Left ventricle myocardium inferior (tissue), 1 donor: ENCODE measurements at places on chromosomes 4 and X. TPM values are rescaled to one million over a fixed set of nuclear protein-coding genes. Genes with fewer than 3 reads are reported as not detected.

- no peak for DNase-seq
Observed at GRCh38 chrX:153600032-153600373, 1.1 kb upstream of the CCNQ start.

GRCh38 chr4:126583509-126583908, 1049.2 kb upstream of the INTU start:
- no peak for DNase-seq

DNA sequence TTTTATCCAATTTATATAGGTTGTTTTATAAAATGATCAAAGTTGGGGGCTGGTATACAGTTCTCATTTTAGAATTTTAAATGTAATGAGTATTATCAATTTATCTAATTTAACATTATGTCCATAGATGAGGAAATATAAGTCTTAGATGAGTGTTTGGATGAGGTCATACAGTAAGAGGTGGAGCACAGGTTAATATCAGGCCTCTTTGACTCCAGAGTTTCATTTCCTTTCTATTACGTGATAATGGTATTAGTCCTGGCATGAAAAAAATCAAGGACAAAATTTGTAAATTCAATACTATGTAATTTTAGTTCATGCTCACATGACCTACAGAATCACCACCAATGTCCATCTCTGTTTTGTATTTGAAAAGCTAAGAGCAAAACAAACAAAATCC, 269.8 kb downstream of the FSTL5 start:
- DNase-seq: no peak

GRCh38 chr4:139801895-139802294, 136.3 kb downstream of the MGST2 start:
- no peak for DNase-seq

DNA sequence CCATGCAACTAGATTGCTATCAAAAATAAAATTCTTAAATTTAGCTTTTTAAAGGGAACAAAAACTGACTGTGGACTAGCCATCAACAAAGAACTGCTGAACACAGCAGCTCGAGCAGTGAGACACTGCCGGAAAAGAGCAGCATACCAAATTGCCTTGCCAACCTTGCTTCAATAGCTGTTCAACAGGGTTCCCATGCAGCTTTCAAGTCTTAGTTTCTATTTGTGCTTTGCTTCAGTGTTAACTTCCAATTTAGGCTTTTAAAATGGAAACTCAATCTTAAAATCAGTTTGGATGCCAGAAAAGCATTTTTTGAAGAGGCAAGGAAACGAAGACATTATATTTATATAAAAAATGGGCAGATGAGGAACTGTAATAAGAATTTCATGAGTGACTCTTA, 463.4 kb upstream of the MAGEB18 start:
- no peak for DNase-seq

- peak; percentile 20 for DNase-seq
Observed at GRCh38 chrX:13666836-13667235, 13.9 kb downstream of the TCEANC start.

- no peak for DNase-seq
Observed at GRCh38 chr4:69056150-69056549, 40.1 kb upstream of the UGT2B7 start.

GRCh38 chrX:45756557-45756956, 555.9 kb upstream of the DIPK2B start:
- no peak for DNase-seq

DNA sequence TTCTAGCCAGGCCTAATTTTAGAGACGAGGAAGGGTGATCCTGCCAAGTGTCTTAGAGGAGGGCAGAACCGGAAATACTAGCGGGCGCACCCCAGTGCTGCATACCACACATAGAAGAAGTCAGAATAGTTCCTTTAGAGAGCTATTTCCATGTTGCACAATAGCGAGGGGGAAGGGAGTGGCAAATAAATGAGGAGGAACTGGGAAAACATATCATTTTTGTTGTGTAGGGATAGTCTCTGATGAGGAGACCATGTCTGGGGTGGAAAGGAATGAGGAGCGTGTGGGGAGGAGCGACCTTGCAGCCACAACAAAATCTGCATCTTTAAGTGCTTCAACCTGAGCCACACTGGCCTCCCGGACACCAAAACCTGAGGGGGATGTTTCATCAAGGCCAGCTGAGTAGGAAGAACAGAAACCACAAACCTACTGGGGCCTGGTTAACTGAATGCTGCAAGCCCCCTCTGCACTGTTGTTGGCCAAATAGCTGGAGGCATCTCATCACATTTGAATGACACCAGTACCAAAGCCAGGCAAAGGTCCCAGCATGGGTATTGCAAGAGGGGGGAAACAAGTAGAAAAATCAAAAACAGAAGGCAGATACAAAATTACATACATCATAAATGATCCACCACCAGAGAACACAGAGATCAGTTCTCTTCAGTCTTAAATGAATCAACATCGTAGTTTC, 26.7 kb upstream of the C1QTNF7 start:
- DNase-seq: peak; percentile 47

DNA sequence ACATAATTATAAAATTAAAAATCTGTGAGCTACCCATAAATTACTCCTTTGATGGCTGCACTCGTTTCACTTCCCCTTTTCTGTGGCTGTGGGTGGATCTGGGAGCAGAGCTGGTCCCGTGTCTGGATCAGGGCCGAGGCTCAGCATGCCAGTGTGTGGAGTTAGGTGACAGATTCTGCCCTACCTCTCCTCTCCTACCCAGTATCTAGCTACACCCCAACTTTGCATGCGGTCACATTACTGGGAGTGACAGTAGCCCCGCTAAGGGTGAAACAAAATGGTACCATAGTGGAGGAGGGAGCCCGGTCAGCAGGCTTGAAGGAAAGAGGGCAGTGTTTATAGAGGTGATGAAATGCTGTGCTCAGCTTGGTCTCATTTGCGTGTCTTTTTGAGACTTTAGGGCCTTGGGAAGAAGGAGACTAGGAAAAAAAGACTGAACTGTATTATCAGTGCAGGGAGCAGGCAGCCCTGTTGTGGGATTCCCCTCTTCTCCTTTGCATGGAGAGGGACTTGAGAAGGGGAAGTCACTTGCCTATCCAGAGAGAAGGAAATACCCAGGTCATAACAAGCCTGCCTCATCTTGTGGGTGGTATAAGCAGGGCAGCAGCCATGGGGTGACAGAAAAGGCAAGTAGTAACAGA, 48.4 kb downstream of the ARHGAP10 start:
- peak; percentile 42 for DNase-seq

- DNase-seq: no peak
Observed at GRCh38 chr4:157934151-157934550, 238.7 kb downstream of the GASK1B start.

GRCh38 chrX:150084496-150085229, 146.4 kb upstream of the EOLA2 start:
- DNase-seq: no peak

DNA sequence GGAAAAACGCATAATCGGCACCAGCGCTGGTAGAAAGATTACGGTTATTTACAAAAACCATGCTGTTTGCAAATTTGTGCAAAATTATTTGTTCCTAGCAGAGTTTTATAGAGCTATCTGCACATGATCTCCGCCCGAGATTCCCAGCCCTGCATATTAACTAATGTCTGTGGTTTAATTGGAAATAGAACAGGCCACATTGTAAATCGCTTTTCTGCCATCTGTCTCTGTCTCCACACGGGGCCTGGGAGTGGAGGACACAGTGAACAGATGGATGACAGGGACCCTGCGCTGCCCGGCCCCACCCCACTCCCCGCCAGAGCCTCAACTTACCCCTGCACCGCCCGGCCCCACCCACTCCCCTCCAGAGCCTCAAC, 126.9 kb downstream of the FAM53A start:
- no peak for DNase-seq

DNA sequence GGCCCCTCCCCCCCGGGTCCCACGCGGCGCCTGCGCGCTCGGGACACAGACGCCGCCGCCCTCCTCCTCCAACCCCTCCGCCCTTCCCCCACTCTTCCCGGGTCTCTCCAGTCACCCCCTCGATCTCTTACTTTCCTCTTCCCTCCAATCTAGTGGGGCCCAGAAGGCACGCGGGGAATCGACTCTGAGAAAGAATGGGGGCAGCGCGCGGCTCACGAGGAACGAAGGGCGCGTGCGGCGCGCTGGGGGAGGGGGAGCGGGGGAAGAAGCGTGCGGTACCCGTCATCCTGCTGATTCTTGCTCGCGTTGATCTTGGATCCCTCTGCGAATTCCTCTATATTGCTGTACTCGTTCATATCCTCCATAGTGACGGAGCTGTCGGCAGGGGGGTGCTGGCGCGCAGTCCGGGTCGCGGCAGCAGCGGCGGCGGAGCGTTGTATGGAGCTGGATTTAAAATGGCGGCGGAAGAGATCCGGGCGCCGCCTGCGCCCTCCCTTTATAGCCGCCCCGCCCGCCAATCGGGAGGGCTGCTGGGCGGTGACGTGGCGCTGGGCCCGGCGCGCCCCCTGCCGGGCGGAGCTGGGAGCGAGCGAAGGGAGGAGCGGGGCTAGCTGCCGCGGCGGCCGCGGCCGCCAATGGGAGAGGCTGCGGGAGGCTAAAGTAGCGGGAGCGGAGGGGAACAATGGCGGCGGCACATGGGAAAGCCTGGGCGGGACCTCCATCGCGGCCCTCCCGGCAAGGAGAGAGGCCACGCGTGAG, 1.1 kb downstream of the HNRNPDL start:
- peak; percentile 94 for DNase-seq

GRCh38 chr4:78756776-78757175, 19.4 kb upstream of the BMP2K start:
- DNase-seq: no peak

DNA sequence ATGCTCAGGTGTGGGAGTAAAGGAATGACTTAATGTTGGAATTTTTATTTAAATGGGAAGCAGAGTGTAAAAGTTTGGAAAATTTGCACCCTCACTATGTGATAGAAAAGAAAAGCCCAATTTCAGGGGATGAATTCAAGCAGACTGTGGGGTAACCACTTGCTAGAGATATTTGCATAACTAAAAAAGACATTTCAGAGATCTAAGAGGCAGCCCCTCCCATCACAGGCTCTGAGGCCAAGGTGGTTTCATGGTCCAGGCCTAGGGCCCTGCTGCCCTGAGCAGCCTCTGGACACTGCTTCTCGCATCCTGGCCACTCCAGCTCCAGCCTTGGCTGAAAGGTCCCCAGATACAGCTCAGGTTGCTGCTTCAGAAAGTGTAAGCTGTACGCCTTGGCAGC, 5.9 kb upstream of the XPNPEP2 start:
- DNase-seq: no peak

DNA sequence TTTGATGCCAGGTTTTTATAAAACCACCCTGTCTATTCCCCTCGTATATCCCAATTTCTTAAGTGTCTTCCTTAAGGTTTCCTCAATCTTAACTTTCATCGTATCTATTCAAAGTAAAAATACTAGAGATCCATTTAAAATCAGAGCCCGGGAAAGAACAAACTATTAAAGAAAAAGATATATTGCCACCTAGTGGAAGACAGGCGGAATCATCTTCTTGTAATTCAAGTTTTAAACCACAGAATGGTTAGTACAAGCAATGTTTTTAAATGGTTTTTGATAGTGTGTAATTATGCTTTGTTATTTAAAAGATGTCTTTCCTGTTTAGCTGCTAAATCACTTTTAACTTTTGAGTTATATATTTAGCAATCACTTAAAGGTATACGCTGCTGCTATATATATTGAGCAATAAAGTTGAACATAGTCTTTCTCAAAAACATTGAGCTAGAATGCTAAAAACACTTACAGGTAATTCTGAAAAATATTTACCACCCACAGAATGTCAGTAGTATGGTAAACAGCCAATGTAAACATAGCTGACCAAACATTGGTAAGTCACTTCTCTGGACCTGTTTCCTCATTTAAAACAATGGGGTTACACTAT, 18.2 kb downstream of the PRDM8 start:
- DNase-seq: no peak

- no peak for DNase-seq
Observed at GRCh38 chr4:178259566-178259965, 817.3 kb upstream of the AGA start.

The CCDC149 gene
- 9.0 TPM for total RNA-seq

The WAS gene
- total RNA-seq: 2.3 TPM

The LANCL3 gene
- 0.27 TPM for total RNA-seq

The SPANXA2 gene
- not detected for total RNA-seq

The NDUFB11 gene
- 171 TPM for total RNA-seq

The PLAC1 gene
- total RNA-seq: not detected

The MTMR8 gene
- 0.44 TPM for total RNA-seq

The DTHD1 gene
- not detected for total RNA-seq

The MAOA gene
- total RNA-seq: 113 TPM

The SATL1 gene
- not detected for total RNA-seq

The SOX3 gene
- not detected for total RNA-seq

The ADH1A gene
- total RNA-seq: 0.36 TPM

The FAM184B gene
- not detected for total RNA-seq

The RADX gene
- total RNA-seq: 2.3 TPM

The HMX1 gene
- total RNA-seq: not detected

The ENPP6 gene
- not detected for total RNA-seq

The CT45A5 gene
- not detected for total RNA-seq

The VSIG4 gene
- total RNA-seq: 41.7 TPM

The CXCL1 gene
- total RNA-seq: 0.55 TPM

The AR gene
- total RNA-seq: 18.4 TPM

The WFS1 gene
- total RNA-seq: 104 TPM
